Occipital lobe (tissue), 3 donors: ENCODE measurements at places on chromosomes 7 and 10. TPM values are rescaled to one million over a fixed set of nuclear protein-coding genes. Genes with fewer than 3 reads are reported as not detected.

DNA sequence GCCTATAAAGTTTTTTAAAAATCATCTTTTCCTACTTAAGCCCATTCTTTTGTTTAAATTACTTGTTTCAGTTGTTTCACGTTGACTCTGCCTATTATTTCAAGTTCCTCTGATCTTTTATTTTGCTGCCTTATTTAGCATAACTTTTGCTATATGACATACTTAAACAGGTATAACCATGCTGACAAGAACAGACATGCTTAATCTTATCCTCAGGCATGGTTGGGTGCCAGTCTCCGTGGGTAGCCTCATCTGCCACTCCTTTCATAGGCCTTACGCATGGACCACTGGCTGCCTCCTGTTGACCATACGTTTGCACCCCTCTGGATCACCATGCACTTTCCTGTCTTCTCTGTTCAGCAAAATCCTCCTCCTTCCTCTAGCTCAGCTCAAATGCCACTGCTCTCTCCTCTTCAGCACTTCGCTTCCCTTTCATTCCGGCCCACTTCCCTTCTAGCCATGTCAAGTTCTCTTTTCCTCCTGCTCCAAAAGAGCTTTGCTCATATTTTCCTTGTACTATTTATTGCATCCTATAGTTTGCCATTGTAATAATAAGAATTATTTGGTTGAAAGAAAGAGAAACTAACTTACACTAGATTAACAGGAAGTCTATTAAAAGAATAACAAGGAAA lies 10.0 kb upstream of the TSPAN33 start:
- DNase-seq = no peak

- no peak for DNase-seq
Measured at GRCh38 chr7:56078196-56078595, 14.1 kb downstream of the SUMF2 start.

GRCh38 chr7:975702-976473 lies 539 bp upstream of the COX19 start:
- no peak for DNase-seq

- no peak for DNase-seq
Measured at GRCh38 chr7:108002726-108003598, at the start of gene LAMB1. Gene LAMB1 (minus strand): TSS chr7:108003161. CDS start chr7:108002885, 276 bp downstream.

DNA sequence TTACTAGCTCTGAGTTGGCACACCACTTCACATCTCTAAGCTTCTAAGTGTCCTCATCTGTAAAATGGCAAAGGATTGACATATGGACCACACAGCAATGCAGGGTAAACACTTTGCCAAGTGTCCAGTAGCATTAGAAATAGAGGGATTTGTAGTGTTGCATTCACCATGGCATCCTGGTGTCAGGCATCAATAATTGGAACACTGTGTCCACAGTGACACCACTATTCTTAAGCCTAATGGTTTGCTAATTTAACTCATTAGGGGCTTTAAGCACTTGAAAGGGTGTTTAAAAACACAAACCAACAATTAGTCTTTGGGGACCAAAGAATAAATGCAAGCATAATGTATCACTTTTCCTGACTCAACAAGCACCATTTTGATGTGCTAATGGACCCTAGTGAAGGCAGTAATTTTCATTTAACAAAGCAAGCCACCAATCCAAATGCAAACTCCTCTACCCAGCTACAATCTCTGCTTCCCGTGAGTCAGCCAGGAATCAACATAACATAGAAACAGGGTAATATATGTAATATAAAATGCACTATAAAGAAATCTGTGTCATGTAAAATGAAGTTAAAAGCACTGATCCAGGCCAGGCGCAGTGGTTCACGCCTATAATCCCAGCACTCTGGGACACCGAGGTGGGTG lies 75.9 kb downstream of the FAM204A start:
- no peak for DNase-seq

Gene FAM13C
- 24.3 TPM for total RNA-seq

Gene JCAD
- 8.4 TPM for total RNA-seq

Gene TRPV6
- under 0.01 TPM for total RNA-seq

Gene NUDT5
- 22.0 TPM for total RNA-seq
